ENCODE measurements at places on chromosomes 7 and 10.

- DNase-seq = no peak
These were observed 31.7 kb downstream of the CYCS start for GRCh38 chr7:25093268-25093826.

DNA sequence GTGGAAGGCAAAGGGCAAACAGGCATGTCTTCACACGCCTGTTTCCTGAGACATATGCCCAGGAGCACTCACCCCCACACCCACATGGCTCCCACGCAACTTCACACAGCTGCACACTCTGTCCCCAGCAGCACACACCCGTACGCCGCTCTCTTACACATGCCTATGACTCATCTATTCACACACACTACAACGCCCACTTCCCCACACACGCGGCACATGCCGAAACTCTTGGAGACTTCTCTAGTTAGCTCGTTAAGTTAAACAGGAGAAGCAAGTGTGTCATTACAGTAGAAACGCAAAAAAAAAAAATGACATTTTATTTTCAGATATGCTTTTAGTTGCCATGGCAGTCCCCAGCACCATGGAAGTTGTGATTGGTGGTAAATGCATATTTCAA is 6.7 kb downstream of the CALN1 start:
- DNase-seq = no peak

GRCh38 chr10:75236178-75236825 is 545 bp upstream of the COMTD1 start:
- no peak for DNase-seq

- no peak for DNase-seq
These were observed 194.5 kb downstream of the EBF3 start for GRCh38 chr10:129769381-129770116.

DNA sequence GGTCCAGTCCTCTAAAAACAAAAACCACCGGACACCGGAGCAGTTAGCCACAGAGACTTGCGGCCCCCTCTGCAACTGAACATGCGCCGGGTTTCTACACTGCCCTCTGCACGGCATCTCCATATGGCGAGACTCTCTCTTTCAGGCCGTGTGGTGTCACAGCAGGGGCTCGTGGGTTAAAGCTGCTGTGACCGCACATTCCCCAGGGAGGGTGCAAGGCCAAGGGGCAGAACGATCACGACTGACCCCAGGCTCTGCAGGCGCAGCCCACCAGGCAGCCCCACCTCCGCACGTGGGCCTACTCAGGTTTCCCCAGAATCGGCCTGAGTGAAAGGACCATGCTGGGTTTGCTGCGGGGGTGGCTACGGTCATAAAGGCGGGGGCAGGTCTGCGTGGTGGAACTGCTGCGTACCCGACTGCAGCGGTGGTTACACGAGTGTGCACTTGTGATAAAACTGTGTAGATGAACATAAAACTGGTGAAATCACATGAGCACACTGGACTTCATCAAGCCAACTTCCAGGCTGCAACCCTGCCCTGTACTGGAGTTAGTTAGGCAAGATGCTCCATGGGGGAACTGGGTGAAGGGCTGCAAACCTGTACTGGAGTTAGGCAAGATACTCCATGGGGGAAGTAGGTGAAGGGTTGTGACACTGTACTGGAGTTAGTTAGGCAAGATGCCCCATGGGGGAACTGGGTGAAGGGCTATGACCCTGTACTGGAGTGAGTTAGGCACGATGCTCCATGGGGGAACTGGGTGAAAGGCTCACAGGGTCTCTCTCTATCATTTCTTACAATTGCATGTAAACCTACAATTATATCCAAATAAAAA is 81.4 kb upstream of the PPP2R2D start:
- no peak for DNase-seq

DNA sequence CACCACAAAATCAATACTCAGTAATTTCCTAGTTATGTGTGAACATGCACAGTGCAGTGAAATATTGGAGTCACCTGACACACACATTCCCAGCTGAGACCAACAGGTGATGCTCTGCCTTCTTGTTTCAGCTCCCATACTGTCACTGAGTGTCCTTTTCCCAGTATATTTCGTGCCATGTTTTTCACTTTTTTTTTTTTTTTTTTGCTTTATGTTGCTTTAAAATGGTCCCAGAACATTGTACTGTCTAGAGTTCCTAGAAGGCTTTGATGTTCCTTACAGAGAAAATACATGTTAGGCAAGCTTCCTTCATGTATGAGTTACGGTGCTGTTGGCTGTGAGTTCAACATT is 45.6 kb downstream of the ELAPOR2 start:
- no peak for DNase-seq

- DNase-seq = peak; percentile 66
These were observed 25.5 kb downstream of the GTF2IRD1 start for GRCh38 chr7:74479066-74479781.

- no peak for DNase-seq
These were observed 21.3 kb upstream of the TMEM248 start for GRCh38 chr7:66899552-66900280.

GRCh38 chr10:69057951-69058297 is 30.0 kb upstream of the SRGN start:
- DNase-seq = no peak

DNA sequence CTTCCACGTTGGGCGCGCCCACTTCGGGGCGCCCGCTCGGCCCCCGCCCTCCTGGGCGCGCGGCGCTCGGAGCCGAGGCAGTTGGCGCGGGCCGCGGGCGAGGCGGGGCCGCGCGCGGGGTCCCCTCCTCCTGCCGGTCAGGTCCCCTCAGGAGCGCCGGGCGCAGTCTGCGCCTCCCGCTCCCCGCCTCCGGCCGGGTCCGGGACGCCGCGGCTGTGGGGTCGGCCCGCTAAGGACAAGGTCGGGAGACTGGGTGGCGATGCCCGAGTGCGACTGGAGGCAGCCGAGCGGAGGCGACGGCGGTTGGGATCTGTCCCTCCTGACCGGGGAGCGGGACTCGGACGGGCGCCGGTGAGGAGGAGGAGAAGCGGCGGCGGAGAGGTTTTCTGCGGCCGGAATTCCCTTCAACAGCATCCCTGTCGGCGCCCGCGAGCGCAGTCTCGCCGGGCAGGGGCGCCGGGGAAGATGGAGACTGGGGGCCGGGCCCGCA is at the start of gene ATRNL1:
TSS of gene ATRNL1 (plus strand) at position 80 of the 490 bp plus-strand sequence. CDS start at position 466, 386 bp downstream.
- DNase-seq = no peak

DNA sequence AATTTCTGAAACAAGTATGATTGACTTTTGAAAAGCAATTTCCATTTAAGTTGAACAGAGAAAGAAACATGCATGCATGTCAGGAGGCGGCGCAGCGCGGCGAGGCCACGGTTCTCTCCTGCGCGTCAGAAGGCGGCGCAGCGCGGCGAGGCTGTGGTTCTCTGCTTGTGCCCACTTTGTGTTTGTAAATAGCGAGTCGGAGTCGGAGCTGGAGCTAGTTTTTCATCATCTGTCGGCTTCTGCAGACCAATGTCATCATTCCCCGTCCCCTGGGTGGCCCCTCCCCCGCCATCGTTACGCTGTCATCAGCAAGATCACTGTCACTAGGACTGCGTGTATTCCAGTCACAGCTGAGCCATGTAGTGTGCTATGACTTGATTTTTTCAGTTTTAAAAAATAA is 49.2 kb downstream of the INPP5A start:
- no peak for DNase-seq

DNA sequence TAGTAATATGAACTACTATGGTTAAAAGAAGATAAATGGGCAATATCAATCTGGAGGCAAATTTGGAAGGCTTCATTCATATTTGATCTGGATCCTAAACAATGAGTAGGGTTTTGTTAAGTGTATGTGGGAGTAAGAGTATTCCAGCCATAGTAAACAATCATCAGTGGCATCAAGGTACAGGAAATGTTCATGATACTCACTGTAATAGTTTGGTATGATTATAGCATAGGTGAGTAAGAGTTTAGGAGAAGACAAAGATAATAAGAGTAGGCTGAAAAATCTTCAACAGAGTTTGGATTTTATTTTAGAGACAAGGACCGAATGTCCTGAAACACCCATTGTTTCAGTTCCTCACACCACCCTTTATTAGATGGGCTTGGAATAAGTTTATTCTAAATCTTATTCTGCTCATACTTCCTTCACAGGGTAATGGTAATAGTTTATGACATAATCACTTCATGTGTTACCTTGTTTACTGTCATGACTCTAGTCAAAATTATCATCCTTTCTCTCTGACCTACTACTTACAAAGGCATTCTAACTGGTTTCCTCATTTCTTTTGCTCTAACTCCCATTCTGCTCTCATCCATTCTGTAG is 38.9 kb downstream of the BRAF start:
- no peak for DNase-seq

DNA sequence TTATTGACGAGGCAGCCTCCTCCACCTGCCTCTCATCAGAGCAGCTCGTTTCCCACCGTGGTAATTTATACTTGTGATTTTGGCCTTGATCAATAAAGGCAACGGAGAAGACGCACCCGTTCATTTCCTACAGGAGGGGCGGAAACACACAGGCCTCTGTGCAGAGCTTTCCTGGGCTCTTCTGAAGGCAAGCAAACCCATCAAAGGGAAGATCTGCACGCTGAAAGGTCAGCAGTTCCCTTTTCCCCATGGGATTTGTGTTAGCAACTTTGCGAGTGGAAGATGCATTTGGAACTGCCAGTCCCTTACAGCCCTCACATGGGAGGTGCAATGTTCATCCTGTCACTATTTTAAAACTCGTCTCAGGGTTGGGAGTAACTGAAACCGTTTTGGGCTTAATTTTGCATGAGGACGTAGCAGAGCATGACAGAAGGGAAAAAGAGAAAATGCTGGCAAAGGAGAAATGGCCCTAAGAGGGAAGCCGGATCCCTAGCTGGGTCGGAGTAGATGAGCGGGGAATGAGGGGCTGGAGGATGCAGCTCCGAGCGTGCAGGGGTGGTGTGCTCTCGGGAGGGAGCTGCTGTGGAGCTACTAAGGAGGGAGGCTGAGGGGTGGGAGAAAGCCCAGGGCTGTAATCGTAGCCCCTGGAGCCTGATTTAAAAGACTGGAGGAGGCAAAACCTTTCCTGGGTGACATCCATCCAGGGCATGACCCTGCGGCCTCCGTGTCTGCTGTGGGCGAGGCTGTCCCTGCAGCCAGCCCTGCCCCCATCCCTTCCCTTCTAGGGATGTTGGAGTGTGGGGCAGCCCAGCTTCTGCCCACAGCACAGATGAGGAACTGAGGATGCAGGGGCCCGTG is 111.1 kb upstream of the FAM20C start:
- no peak for DNase-seq

- DNase-seq = no peak
These were observed 225.6 kb downstream of the AHR start for GRCh38 chr7:17523813-17524739.

DNA sequence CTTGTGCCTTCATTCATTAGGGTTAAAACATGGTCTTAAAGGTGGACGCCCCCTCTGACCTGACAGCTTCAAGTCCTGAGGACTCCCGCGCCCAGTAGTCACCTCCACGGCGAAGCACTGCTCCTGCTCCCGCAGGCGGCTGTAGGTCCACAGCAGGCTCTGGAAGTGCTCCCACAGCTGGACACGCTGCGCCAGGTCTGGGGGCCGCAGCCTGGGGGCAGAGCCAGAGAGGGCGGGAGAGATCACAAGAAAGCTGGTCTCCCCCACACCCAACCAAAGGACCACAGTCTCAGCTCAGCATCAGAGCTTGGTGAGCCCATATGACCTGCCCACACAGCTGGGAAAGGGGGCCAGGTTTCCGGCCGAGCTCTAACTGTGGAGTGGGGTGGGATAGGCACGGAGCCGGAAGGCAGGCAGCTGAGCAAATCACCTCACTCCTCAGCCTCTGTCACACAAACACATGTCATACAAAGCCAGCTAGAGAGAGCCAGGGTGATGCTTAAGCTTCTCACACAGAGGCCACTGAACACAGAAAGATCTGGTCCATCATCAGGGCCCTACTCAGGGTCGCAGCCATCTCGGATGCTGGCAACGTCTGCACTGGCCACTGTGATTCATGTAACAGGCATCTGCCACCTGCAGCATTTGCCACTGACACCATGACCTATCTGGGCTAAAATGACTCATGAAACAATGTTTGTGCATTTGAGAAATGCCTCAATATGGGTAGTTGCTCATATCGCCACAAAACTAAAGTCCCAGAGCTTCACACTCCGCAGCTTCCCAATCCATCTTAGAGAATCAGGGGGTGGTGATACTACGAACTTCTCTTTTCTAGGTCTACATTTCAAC is 12.6 kb downstream of the HPS1 start:
- DNase-seq = no peak

- DNase-seq = no peak
These were observed 70.2 kb upstream of the FERD3L start for GRCh38 chr7:19215412-19215811.

- no peak for DNase-seq
These were observed 65.0 kb upstream of the TMEM168 start for GRCh38 chr7:112855227-112855626.

DNA sequence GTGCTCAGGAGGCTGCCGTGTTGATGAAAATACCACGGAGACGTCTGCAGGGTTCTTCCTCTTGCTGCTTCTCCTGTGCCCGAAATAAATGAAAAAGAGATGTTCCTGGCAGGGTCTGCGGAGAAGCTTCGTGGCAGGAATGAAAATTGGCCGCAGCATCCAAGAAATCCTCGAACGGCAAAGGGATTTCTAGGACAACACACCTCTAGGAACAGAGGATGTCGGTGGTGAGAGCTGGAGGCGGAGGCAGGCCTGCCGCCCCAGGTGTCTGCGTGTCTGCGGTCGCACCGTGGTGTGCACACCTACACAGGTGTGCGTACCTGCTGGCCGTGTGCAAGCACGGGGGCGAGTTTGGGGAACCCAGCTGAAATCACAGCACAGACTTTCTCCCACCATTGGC is 43.4 kb downstream of the TMEM130 start:
- DNase-seq = peak; percentile 96

- no peak for DNase-seq
These were observed 90.5 kb downstream of the CALN1 start for GRCh38 chr7:72321637-72322036.

GRCh38 chr10:131062621-131063260 is 248.8 kb downstream of the TCERG1L start:
- DNase-seq = no peak

DNA sequence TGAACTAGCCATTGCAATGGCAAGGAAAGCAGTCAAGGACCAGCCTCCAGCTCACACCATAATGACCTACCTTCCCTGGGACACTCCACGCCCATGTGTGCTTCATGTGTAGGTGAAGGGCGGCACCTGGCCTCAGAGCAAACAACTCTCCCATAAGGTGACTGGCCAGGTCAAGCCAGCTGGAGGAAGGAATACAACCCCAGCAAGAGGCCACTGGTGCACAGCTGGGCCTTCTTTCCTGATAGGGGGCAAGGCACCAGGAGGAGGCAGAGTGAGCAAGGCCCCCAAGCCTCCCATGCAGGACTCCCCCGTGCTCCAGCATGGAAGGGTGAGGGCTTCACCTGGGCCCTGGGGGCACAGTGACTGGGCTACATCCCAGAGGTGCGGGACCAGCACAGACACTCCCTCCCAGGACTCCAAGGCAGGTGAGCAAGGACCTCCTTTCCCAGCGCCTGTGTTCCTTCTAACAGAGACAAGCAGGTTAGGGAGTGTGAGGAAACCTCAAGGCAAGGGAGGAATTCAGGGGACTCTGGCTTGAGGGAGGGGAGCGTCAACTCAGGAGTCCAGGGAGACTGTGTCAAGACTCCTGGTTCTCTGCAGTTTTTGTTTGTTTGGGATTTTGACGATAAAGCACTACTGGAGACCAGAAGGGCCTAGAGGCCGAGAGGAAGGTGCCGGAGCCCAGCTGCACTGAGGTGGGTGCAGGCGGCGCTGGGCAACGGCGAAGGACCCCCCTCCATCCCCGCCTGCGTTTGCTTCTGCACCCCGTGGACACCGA is 1.7 kb downstream of the PTPRN2 start:
- DNase-seq = no peak
